Stimulated activated CD8-positive, alpha-beta memory T cell treated with anti-CD3 and anti-CD28 coated beads, Interleukin-12 subunit alpha, Interleukin-12 subunit beta, amount 100 ng/mL, for 4 hours (primary cell): ENCODE measurements at places on chromosomes 3 and 15.

DNA sequence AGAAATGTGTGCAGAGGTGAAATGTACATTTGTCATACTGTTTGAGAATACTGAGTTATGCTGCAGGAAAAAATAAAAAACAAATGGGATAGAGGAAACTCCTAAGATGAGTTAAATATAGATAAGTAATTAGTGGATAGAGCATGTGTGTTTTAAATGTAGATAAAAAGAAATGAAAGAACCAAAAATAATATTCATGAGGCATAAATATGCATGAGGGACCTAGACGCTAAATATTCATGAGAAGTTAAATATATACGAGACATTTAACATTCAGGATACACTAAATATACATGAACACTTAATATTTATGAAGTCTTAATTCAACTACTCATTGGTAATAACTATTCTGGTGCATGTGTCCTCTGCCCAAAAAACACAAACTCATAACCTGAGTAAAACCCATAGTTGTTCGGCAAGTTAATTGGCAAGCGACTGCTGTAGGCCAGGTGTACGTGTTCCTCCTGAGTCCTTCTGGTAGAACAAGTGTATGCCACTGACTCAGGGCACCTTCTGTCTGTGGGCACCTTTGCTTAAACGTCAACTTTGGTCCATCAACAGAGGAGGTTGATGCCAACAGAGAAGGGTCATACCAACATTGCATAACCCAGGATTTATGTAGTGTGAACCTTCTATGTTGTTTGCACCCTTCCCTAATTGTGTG is 24.5 kb upstream of the DENND6A start:
- no peak for DNase-seq

DNA sequence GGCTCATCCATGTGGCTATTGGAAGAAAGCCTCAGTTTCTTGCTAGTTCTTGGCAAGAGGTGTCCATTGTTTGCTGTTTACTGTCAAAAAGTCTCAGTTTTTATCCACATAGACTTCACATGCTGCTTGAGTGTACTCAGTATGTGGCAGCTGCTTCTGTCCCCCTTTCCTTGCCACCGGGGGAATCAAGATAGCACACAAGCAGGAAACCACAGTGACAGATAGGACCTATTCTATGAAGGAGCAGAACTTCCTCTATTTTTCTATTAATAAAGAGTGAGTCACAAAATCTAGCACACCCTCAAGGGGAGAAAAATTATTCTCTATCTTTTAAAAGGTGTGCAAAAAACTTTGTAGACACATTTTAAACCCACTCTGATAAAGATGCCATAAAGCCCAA is 121.4 kb upstream of the GMNC start:
- no peak for DNase-seq

DNA sequence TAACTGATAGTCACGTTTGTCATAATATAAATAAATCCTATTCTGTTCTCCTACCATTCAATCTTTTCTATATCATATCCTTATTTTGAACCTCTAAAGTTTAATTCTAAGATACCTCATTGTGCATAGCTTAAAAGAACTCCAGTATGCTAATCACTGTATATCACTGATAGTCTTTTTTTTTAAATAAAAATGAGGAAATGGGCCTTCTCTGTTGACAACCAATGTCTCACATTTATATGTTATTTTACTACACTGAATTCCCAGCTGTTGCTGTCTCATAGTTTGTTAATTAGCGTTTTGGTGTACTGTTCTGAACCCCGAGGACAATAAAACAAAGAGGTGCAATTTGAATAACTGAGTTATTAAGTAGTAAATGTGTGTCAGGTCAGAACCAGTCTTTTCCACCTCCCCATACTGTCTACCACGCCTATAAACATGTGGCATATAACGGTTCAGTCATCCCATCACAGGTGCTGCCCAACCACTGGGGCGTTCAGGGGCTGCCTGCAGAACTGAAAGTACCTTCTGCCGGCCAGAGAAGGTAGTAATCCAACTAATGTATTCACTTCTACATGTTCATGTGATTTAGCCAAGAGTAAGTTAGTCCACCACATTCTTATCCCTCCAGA is 14.9 kb downstream of the CBLB start:
- no peak for DNase-seq

- no peak for DNase-seq
Measured at GRCh38 chr3:159165961-159166360, 364.1 kb downstream of the MFSD1 start.

GRCh38 chr3:130442284-130442683 is 74.7 kb upstream of the COL6A6 start:
- no peak for DNase-seq
